ENCODE measurements at places on chromosomes 6 and 20.

DNA sequence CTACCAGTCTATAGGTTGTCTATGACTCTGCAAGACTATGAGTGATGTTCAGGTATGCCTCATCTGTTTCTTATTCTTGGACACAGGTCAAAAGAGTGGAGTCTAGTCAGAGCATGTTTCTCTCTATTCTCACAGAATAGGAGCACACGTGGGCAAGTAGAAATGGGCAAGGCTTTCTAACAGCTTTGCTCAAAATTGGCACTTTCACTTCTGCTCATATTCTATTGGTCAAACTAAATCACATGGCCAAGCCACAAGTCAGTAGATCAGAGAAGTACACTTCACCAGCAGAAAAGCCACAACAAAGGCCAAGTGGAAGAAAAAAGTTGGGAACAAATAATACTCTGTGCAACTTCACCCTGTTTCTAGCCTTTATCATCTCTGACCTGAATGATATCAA, 354.5 kb upstream of the SYNCRIP start:
- DNase-seq, result no peak

- DNase-seq, result no peak
Measured at GRCh38 chr20:17878912-17879602, 89.5 kb downstream of the SNX5 start.

GRCh38 chr6:136786658-136787057, 5.6 kb downstream of the MAP3K5 start:
- no peak for DNase-seq

GRCh38 chr6:156731396-156731795, 45.8 kb upstream of the ARID1B start:
- no peak for DNase-seq

DNA sequence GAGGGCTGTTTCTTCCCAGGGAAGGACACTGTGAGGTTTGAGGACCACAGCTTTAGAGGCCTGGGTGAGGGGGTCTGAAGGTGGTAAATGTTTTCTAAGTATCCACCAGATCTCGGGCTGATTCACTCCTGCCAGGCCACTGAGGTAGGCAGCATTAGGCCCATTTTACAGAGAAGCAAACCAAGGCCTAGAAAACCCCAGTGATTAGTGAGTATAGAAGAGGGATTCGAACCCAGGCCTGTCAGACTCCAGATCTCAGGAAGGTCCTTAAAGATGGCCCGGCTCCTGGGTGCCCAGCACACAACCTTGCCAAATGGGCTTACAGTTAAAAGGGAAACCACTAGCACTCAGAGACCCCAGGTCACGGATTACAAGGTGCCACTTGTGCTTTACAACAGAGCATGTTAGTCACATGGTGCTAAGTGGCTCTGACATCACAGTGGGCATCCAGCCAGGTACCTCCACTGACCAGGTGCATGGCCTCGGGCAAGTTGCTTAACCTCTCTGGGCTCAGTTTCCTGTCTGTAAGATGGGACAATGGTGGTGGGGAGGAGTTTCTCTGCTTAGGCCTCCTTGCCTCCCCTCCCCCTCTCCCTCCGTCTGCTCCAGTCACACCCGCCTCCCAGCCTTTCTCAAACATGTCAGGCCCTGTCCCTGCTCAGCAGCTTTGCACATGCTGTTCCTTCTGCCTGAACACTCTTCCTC, 18.8 kb upstream of the SIRPA start:
- DNase-seq, result no peak

GRCh38 chr6:165819394-165819793, 156.4 kb upstream of the PDE10A start:
- DNase-seq, result no peak

DNA sequence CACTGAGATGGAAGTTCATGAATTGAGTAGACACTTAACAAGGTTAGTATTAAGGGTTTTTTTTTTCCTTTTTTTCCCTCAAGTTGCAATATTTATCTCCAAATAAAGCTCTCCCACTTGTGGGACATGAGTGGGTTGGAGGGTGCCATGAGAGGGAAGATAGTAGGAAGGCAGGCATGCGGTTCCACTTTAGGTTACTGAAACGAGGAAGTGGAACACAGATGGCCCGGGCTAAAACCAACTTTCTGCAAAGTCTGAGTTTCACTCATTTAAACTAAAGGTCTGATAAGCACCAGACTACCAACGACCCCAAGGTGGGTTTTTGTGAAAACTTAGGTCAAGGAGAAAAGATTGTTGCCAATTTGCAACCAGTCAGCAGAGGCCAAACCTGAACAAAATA, 42.2 kb downstream of the TBC1D7 start:
- DNase-seq, result no peak

GRCh38 chr6:27679964-27680694, 207.2 kb upstream of the ZNF184 start:
- DNase-seq, result no peak

- no peak for DNase-seq
Measured at GRCh38 chr20:22946596-22946995, 88.5 kb upstream of the SSTR4 start.

- DNase-seq, result peak; percentile 48
Measured at GRCh38 chr6:43993881-43994523, 133.2 kb downstream of the MRPL14 start.

DNA sequence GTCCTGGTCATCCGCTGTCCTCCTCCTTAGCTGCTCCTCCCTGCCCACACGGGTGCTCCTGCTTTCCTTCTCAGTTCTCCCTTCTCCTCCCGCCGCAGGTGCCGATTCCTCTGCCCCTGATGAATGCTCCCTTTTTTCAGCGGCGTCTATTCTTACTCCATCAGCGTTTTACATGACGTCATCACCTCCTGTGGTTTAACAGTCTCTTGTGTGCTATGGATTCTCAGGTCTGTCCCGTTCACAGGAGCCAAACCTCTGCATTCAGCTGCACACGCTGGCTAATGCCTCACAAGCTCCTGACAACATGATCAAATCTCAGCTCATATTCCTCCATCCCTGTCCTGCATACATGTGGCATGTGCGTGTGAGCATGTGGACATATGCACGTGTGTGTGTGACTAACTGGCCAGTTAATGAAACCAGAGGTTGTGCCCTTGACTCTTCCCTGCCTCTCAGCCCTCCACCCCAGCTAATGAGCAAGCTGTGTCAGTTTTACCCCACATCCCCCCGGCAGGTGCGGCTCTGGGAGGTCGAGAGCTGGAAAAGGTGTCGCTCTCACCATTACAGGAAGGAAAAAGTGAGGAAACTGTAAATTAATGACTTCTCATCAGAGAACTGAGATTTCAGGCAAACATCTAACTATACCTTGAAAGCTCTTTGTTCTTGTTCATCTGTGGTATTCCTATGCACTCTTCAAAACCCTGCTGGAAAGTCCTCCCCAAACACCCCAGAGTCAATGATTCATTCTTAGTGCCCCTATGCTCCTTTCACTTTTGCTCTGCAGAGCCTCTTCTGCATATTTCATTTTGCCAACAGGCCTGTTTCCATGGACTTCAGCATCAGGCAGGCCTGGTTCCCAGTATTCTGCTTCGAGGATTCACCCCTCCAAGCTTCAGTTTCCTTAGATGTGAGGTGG, 163.1 kb downstream of the TTLL2 start:
- no peak for DNase-seq

DNA sequence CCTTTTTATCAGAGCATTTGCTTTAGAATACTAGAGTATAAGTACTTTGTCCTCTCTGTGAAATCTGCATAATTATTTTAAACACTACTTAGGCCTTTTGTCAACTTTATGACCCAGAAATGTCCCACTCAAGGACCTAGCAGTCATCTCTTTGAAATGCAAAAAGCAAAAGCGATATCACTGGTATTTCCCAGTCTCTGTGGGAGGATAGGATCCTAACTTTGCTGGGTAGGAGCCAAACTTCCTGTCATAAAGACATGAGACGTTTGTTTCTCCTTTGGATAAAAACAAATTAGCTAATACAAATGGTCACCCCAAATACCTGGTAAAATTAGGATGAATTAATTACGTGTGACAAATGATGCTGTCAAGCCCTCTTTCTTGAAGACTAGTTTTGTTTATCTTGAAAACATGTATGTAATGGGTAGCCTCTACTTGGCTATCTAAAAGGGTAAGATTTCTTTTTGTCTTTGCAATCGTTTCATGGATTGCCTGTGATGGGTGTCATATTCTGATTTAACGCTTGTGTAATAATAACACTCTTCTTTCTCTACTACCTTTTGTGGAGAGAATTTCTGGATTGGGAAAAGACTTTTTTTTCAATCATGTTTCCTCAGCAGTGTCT, 36.2 kb downstream of the DCDC2 start:
- no peak for DNase-seq

DNA sequence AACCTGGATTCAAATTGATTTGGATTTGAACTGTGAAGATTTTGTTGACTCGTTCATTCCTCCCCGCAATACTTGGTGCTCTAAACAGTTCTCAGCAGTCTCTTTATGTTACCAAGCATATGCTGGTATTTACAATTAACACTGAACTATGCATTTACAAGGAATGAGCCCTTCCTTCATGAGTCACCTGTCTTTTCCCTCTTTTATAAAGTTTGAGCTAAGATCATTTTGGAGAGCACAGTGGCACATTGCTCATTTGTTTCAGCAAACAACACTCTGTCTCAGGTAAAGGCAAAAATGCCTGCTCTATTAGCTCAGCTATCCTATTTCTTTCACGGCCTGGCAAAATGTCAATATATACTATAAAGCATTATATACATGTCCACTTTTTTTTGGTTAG, 285.4 kb downstream of the PHACTR1 start:
- DNase-seq, result no peak

- DNase-seq, result no peak
Measured at GRCh38 chr6:116624036-116624805, 7.9 kb downstream of the RSPH4A start.

- DNase-seq, result no peak
Measured at GRCh38 chr6:48994811-48995210, 468.2 kb downstream of the MMUT start.

Data from activated CD4-positive, alpha-beta T cell treated with anti-CD3 and anti-CD28 coated beads, Interleukin-2, amount 50 U/mL, for 4 hours (primary cell).